ENCODE measurements at places on chromosomes 5 and 9.

- DNase-seq = no peak
Measured at GRCh38 chr5:78308703-78309102, 14.2 kb upstream of the AP3B1 start.

- no peak for DNase-seq
Measured at GRCh38 chr5:172523146-172523745, 68.9 kb upstream of the SH3PXD2B start.

GRCh38 chr5:176731506-176732160 is 78.7 kb upstream of the UNC5A start:
- no peak for DNase-seq

DNA sequence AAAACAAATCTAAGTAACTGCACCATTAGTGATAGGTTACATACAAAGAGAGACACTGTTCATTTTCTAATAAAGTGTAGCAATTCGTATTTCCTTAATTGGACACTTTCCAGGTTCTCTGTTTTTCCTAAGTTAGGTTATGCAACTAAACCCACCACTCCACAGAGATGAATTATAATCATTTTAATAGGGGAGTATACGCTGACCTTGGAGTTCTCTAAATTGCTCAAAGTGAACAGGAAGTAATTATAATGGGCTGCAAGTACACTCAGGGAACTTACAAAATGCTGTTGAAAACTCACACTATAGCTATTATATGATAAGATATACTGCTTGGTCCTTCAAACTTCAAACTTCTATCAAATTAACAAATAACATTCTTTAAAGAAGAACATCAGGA is 18.2 kb upstream of the ADCY2 start:
- no peak for DNase-seq

- no peak for DNase-seq
Measured at GRCh38 chr9:70865471-70865870, 255.9 kb downstream of the TRPM3 start.

GRCh38 chr9:28032268-28032590 is 458.9 kb upstream of the C9orf72 start:
- DNase-seq = no peak

DNA sequence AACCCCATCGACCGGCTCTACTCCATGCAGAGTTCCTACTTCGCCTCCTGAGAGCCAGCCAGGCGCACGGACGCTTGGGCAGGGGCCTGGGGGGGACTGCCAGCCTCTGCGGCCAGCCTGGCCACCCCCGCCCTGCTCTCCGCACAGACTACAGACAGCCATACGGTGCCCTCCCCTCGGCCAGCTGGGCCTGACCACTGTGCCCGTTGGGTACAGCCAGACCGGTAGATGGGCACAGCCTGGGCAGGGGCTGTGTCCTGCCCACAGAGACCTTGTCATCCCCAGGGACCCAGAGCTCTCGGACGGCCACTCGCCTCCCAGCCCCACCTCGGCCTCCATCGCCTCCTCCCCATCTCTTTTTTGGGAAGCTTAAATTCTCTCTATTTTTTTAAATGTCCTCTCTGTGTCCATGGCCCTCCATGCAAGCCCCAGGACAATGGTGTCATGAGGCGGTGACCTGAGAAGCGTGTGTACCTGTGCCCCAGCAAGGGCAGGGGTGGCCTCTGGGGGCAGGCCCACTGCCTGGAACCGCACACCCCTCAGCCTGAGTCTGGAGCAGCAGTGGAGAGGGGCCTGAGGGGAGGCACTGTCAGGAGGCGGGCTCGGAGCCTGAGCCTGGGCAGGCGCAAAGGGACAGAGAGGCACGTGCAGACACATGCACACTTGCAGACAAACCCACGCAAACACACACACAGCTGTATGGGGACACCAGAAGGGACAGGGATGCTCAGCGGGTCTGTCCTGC is 82.8 kb downstream of the LMX1B start:
- DNase-seq = no peak

- no peak for DNase-seq
Measured at GRCh38 chr5:164868761-164869160, 1363.3 kb downstream of the MAT2B start.

GRCh38 chr5:170200876-170201275 is 31.9 kb upstream of the C5orf58 start:
- DNase-seq = no peak

GRCh38 chr5:93273176-93273575 is 307.8 kb downstream of the NR2F1-AS1 start:
- peak; percentile 58 for DNase-seq

- DNase-seq = no peak
Measured at GRCh38 chr9:134626069-134626423, 15.6 kb upstream of the COL5A1 start.

GRCh38 chr5:169301986-169302385 is 1.0 kb upstream of the SLIT3 start:
- no peak for DNase-seq

DNA sequence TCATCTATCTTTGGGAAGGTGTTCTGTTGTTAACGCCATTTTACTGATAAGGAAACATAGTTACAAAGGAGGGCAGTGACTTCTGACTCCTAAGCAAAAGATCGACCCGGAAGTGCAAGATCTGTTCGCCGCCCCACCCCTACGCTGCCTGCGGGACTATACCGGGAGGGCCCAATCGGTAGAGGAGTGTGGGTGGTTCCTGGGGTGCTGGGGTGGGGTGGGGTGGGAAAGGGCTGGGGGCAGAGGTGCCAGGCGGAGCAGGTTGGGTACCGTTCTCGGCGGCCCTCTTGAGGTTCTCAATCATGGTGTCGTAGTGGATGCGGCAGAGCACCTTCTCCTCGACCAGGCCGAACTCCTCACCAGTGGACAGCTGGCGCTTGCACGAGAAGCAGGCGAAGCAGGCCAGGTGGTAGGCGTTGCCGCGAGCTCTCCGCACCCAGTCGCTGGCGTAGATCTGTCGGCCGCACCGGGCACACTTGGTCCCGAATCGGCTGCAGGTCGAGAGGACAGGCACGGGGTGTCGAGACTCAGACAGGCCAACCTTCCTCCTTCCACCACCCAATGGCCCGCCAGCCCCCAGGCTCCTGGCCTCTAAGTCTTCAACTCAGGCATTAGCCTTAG is 11.8 kb downstream of the LHX6 start:
- no peak for DNase-seq

DNA sequence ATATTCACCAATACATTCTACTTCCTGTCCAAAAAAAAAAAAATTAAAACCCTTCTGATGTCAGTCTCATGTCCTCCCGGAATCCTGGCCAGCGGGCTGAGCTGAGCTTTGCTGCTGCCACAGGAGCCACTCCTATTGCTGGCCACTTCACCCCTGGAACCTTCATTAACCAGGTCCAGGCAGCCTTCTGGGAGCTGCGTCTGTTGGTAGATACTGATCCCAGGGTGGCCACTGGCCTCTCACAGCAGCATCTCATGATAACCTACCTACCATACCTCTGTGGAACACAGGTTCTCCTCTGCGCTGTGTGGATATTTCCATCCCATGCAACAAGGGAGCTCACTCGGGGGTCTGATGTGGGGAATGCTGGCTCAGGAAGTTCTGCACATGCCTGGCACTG is 21.0 kb upstream of the NPM1 start:
- DNase-seq = no peak

- DNase-seq = no peak
Measured at GRCh38 chr5:150601491-150602345, 38.7 kb upstream of the SYNPO start.

- DNase-seq = no peak
Measured at GRCh38 chr9:84615544-84615943, 54.0 kb upstream of the NTRK2 start.

- DNase-seq = no peak
Measured at GRCh38 chr9:32340361-32340760, 44.1 kb upstream of the ACO1 start.
